ENCODE measurements at places on chromosomes 16 and 17.

DNA sequence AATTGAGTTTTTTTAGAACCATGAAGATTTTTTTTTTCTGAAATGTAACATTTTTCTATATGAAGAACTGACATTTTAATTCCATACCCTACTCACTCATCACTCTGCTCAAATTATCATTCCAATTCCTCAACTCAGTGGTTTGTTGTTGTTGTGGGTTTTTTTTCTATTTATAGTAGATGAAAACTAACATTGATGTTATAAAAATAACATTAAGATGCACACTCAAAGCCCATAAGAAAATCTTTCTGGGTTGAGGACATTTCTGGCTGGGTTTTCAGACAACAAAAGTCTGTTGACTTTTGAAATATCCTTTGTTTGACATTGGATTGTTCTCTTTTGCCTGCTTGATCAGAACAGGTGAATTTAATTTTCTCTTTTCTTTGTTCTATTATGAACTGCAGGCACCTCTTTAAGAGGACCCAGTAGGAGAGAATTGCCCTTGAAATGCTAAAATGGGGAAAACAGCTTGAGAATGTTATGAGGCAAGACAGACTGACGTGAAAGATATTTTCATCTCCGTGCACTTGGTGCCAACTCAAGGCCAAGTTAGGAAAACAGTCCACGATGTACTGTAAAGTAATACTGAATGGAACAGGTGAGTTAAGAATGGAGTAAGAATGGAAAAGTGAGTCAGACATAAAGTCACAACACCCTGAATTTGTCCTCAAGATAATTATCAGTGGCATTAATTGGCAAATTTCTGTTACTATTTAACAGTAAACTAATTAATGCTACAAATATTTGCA, 16.1 kb upstream of the ABCA5 start:
- DNase-seq = no peak

- DNase-seq = no peak
Measured at GRCh38 chr17:69402052-69402451, 12.4 kb upstream of the MAP2K6 start.

DNA sequence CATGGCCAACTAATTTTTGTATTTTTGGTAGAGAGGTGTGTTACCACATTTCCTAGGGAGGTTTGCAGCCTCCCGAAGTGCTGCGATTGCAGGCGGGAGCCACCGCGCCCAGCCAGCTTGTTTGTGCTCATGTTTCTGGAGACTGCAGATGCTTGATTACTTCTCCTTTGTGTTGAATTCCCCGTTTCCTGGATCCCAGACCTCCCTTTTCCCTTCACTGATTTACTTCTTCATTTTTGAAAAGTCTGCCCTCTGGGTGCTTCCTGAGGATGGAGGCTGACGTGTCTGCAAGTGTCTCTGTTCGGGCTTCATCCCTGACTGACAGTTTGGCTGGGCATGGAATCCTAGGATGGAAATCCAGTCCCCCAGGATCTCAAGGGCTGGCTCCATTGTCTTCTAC, 7.0 kb upstream of the TRIM47 start:
- no peak for DNase-seq

DNA sequence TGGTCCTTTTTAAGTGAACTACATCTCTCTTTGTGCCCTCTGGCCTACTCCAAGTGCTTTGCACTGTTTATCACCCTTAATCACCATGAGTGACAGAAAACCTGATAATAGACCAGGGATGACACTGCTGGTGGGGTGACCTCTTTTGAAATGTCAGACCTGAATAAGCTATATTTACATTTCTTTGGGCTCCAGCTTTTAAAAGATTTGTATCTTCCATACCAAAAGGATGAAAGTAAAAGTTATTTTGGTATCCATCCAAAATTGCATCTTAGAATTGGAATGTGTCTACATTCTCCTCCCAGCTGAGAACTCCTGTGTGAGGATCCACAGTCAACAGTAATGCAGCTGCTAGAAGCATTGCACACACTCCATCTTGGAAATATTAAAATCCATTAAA, 370.0 kb downstream of the CDH11 start:
- no peak for DNase-seq

GRCh38 chr17:50267074-50267841, 7.0 kb upstream of the TMEM92 start:
- no peak for DNase-seq

GRCh38 chr17:27322690-27323508, 29.0 kb downstream of the WSB1 start:
- no peak for DNase-seq

DNA sequence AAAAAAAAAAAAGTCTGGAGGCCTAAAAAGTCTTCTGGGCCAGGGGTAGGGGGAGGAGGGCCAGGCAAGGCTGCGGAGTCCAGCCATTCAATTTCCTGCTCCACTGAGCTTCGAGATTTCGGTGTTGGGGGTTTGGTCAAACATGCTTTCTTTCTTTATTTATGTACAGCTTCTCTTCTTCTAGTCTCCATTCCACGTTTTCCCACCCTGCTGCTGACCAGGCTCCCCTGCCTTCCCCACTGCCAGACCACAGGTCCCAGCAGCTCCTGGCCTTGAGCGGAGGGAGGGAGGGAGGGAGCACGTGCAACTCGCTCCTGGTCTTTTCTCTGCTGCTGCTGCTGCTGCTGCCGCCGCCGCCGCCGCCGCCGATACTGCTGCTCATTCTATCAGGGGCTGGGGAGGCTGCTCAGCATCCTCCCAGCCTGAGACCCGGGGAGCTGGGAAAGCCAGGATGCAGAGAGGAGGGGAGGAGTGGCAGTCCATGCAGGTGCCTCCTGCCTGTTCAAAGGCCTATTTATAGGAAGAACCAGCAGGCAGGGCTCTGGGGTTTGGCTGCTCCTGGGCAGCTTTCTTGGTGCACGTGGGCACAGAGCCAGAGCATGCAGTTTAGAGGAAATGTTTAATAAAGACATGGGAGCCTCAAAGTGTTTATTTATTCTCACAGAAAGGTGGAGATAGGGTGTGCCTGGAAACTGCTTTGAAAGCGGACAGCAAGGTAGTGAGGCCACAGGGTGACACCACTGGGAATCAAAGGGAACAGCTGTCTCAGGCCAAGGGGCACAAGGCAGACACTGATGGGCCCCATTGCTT, 23.4 kb upstream of the ZFHX3 start:
- DNase-seq = no peak

DNA sequence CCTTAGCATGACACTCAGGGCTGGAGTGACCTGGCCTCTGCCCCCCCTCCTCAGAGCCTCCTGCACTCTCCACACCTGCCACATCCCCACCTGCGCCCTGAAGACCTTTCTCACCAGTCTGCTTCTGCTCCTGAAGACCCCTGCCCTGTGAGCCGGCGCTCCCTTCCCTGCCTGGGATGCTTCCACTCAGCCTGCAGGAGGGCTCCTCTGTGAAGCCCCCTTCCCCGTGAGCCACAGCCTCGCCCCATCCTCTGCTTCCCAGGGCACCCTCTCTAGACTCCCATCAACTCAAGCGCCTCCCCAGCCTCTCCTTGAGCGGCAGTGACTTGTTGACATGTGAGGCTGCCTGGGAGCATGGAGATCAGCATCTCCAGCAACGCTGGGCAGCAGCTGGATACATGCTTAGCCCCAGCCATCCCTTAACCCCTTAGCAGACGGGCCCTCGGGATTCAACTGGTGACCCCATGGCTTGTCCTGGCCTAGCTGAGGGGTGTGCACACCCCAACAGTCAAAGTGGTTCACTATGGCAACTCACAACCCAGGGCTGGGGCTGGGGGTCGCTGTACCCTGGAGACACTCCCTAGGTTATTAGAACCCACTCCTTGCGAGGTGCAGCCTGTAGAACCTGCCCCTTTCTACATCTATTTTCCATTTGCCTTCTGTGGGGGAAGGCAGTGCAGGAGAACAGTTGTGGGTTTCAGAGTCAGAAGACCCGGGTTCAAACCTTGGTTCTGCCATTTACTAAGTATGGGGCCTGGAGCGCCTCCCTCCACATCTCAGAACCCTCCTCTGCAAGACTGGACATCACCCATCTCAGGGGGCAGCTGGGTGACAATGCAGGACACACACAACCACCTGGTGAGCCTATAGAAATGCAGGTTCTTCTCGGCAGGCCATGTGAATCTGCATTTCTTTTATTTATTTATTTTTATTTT, 21.5 kb downstream of the TMEM235 start:
- DNase-seq = no peak

DNA sequence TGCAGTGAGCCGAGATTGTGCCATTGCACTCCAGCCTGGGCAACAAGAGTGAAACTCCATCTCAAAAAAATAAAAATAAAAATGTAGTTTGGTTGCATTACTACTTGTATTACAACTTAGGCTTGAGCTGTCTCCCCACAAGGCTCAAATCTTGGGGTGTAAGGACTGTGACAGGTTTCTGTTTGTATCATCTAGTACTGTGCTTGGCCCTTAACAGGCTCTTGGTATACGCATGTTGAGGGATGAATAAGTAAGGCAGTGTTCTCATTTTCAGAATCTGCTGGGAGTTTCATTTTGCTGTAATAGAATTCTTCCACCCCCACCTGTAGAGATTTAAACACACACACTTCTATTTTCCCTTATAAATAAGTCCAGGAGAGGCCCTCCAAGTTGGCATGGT, 289.4 kb upstream of the EEF2KMT start:
- no peak for DNase-seq

DNA sequence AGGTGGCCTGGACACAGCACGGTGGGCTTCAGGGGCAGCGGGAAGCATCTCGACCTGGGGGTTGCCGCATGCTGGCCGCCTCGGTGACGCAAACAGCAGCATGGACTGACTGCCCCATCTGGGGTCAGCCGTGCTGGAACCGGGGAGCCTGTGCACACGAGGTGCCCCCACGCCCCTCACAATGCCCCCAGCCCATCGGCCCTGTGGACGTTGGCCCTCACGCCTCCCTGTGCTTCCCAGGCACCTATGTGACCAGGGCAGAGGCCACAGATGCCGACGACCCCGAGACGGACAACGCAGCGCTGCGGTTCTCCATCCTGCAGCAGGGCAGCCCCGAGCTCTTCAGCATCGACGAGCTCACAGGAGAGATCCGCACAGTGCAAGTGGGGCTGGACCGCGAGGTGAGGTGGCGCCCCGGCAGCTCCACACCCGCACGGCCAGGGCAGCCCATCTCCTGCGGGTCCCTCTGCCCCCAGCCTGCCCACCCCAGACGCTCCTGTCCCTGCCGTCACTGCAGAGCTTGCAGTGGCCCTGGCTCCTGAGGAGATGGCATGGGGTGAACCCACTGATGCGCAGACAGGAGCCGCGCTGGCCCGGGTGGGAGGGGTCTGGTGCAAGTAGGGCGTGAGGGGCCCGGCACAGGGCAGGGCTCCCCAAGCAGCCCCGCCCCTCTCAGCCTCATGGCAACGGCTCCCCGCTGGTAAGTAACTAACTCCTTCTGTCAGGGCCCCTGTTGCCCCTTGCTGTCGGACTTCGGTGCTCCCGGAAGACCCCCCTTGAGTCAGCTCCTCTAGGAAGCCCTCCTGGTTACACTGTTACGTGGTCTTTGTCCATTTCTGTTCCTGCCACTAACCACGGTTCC, 13.6 kb downstream of the CDH15 start:
- DNase-seq = no peak

DNA sequence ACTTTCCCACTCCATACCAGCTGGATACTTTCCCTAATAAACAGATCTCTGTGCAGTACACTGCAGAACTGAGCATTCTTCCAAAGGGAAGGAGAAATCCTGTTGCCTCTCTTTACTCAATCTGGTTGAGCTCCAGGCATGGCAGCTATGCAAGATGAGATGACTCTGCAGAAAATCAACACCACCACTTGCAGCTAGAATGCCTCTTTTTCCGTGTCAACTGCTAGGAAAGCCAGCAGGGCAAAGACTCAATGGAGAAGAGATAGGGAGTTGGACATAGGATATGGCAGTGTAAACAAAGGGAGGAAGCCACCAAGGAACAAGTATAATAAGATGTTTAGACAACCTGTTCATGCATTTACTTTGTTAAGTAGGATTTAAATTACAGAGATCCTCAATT, 40.4 kb upstream of the CORO6 start:
- no peak for DNase-seq

DNA sequence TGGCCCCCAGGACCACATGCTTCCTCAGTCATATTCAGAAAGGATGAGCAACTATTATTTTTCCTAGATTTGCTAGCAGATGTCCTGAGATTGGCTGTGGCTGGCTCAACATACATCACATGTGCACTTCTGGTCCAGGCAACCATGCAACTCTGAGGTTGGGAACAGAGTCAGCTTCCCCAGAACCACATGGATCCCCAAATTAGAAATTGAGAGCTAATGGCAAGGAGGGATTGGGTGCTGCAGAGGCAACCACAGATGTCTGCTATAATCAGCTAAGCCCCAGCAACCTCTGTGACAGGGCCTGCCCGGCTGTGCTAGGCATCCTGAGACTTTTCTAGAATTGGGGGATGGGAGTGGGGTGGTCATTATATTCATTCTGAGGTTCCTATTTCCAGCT, 33.8 kb upstream of the CLEC18A start:
- DNase-seq = no peak

- no peak for DNase-seq
Measured at GRCh38 chr16:86471896-86472295, 38.4 kb upstream of the FOXF1 start.

DNA sequence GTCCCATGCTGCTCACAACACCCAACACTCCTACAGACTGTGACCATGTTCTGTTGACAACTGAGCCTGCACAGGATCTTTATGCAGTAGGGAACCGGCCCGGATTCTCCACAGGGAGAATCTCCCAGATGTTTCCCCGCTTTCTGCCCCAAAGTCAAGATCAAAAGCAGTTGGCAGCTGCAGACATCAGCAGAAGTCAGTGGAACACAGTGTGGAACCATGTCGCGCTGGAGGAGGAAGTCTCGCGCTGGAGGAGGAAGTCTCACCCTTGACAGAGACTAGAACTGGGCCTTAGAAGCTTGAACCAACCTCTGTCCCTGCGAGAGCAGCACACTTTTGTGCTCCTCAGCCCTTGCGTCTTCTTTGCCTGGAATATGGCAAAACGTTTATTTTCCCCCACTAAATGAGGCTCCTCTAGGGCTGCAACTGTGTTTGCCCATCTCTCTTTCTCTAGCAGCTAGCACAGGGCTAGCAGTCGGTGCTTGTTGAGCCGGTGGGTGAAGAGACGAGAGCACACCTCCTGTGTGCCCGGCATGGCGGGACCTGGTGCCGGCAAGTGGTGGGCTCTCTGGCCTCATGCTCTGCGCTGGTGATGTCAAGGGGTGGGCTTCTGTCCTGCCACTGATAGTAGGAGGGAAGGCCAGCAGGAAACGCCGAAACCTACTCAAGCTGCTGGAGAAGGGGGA, 2.1 kb upstream of the MRC2 start:
- DNase-seq = no peak

GRCh38 chr16:54006693-54007092, 279.9 kb downstream of the IRX3 start:
- no peak for DNase-seq

GRCh38 chr17:47660064-47660492, 10.4 kb downstream of the KPNB1 start:
- no peak for DNase-seq

Data from cortex of kidney (tissue), 1 donor.